ENCODE measurements at places on chromosomes 4 and X. TPM values are rescaled to one million over a fixed set of nuclear protein-coding genes. Genes with fewer than 3 reads are reported as not detected.

The GLRA3 gene
- not detected for total RNA-seq

The PNCK gene
- total RNA-seq, result not detected

The RAB33A gene
- 16.7 TPM for total RNA-seq

DNA sequence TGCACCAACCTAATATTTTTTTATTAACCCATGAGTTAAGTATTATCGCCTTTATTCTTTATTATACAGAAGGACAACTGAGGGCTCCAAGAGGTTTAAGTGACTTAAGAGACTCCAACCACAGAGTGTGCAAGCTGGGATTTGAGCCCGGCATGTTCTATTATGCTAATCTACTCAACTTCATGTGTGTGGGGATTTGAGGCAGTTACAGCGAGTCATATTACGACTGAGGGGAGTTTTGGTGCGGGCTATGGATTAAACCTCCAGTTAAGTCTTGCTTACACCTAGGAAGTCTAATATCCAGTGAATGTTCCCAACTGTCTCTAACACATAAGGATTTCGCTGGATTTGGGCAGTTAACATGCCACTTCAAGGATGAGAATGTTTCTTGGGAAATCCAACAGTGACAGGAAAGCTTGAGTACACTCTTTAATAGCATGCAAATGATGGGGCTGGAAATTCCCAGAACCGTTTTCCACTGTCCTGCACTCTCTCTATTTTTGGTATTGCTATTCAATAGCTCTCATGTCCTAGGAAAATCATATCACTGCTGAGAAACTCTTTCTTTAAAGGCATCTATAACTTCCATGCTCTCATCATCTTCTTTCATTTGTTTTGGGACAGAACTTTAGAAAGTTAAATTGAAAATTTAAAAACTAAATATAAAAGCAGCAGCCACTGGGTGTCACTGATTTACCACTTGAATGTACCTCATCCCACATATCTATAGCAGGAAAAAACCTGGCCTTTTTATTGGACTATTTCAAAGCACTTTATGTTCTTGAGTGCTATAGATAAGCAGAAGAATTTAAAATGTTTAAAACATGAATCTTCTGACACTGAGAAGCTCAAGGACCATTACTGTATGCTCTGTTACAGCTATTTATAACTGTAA is 165.1 kb upstream of the TTC29 start:
- DNase-seq, result no peak

GRCh38 chr4:15385928-15386327 is 41.9 kb upstream of the C1QTNF7 start:
- DNase-seq, result no peak

DNA sequence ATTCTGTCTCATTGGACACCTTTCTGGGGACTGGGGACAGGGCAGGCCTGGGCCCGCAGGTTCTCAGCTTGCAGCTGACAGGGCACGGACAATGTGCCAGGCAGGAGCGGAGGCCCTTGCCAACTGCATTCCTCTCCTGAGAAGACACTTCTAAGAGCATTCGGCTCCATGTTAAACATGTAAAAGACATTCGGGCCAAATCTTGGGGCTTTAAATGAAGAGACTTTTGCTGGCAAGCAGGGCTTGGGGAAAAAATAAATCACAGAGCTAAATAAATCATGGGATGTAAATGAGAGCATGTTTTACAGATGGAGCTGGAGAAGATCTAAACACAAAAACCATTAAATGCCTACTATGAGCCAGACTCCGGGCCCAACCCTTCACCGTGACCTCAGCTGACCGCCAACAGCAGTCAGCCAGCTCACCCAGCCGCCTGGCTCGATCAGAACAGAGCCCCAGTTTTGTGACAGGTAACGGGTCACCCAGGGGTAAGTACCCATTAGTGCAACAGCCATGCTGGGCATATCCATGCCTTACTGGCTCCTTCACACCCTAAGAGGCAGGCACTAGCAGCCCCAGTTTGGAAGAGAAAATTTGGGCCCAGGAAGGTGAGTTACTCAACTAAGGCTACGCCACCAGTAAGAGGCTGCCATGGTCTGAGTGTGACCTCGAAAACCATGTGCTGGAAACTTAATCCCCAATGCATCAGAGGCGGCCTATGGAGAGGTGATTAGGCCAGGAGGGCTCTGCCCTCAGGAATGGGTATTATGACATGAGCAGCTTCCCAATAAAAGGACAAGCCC is 14.7 kb downstream of the WDR1 start:
- DNase-seq, result no peak

- DNase-seq, result no peak
Observed at GRCh38 chr4:118927974-118928373, 39.3 kb downstream of the SYNPO2 start.

- DNase-seq, result no peak
Observed at GRCh38 chrX:47164420-47164819, 19.4 kb downstream of the RBM10 start.

Measured in naive thymus-derived CD8-positive, alpha-beta T cell (primary cell).